ENCODE measurements at places on chromosomes 6 and 20.

DNA sequence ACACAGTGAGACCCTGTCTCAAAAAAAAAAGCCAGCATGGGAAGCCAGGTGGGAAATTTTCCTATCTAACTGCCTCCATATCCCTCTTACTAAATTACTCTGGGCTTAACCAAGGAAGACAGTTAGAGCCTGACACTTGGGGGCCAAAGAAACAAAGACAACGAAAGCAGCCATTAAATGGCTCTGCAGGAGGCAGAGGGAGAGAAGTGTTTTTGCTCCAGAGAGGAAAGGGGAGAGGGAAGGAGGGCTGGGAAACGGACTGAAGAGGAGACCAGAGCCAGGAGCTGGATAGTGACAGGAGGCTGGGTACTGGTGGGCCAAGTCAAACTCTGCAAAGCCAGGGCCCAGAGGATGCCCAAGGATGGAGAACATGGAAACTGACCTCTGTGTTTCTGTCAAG, 10.7 kb upstream of the TGIF2 start:
- no peak for DNase-seq

DNA sequence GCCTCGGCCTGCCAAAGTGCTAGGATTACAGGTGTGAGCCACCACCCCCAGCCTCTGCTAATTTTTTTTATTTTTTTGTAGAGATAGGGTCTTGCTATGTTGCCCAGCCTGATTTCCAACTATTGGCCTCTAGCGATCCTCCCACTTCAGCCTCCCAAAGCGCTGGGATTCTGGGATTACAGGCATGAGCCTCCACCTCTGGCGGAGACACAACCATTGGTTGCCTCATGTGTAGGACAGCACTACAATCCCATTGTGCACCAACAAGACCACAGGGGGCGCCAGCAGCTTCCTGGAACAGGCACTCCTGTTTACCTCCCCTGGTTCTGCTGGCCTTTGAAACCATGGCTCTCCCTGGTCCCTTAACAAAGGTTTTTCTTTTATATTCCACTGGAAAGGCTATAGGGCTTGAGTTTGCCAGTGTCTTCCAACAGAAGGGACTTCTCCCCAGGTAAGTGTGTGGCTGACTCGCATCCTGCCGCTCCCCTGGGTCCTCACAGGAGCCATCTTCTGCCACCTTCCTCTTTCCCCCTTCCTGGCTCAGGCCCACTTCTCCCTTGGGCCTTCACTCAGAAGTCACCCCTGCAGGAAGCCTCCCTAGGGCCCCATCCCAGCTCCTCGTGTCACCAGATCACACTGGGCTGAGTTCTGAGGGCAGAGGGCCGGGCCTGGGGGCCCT, 39.2 kb upstream of the TLDC2 start:
- DNase-seq = no peak

DNA sequence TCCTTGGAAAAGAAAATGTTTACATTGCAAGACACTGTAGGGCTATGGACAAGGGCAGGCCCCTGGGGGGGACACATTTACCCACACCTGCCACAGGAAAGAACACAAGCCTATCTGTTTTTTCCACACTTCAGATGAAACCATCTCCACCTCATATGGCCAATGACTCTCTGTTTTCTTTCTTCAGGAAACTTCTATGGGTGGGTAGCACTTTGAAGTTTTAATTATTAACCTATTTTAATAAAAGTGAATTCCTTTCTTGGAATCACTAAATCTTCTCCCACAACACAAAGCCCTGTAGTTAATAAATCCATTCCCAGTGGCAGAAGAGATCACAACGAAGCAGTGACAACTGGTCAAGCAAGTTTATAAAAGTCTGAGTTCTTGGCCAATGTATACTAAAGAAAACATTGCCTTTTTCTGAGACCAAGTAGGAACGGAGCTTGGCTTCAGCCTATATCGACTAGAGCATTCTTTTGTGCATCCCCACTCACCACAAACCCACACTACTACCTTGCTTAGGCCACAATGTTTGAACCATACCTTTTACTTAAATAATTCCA, 125.1 kb upstream of the CARMIL1 start:
- DNase-seq = no peak

GRCh38 chr6:39295611-39296011, 18.6 kb downstream of the KCNK17 start:
- DNase-seq = no peak

DNA sequence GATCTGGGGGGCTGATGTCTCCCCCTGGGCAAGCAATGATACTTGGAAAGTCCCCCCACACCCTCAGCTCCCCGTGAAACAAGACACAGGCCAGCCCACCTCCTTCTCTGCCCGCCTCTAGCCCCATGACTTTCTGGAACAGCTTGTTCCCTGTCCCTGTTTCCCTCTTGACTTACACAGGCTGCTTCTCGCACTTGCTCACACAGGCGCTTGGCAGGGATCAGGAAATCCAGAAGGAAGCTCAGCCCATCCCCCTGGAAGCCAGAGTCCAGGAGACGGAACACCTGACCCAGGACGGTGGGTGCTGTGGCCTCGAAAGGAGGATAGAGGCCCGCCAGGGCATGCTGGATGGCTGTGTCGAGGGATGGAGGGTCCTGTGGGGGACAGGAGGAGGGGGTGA, 14.8 kb downstream of the KIAA1755 start:
- DNase-seq = no peak

- no peak for DNase-seq
Measured at GRCh38 chr6:86536121-86536520, 401.2 kb upstream of the HTR1E start.

DNA sequence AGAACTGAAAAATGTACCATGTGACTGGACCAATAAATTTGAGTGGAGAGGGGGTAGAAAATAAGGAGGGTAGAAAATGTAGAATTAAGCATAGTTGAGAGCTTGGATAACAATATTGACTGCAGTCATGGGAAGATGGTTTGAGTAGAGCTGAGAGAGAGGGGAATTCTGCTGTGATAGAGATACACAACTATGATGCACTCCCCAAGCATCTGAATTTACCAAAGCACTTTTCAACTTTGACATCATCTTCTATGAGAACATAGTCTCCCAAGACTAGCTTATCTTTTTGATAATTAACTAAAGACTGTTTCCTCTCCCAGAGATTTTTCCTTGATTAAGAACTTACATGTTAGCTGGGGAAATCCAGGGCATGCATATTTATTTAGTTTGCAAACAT, 103.1 kb downstream of the TNFRSF21 start:
- DNase-seq = no peak

DNA sequence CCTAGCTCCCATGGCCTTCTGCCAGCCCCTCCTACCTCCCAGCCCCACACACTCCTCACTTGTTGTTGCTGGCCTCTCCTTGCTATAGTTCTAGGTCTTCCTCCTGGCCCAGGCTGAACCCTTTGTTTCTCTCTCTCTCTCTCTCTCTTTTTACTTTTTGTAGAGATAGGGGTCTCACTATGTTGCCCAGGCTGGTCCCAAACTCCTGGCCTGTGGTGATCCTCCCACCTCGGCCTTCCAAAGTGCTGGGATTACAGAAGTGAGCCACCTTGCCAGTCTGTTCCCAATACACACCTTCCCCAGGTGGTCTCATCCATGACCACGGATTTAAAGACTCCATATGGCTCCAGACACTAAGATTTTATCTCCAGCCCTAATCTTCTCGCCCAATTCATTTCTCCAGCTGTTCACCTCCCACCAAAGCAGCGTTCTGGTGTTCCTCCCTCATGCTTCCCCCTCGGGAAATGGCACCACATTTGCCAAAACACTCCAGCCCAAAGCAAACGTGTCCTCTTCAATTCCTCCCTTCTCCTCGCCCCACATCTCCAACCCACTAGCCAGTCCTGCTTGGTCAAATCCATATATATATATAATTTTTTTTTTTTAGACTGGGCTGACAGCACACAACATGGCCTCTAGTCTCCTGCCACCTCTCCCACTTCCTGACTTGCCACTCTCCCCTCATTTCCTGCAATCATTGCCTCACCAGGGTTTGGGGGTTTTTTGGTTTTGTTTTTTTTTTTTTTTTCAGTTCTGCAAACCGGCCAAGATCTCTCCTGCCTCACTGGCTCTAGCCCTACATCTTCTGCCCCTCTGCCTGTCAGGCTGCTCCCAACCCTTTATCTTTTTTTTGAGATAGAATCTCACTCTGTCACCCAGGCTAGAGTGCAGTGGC, 104.4 kb downstream of the NCR2 start:
- peak; percentile 58 for DNase-seq

DNA sequence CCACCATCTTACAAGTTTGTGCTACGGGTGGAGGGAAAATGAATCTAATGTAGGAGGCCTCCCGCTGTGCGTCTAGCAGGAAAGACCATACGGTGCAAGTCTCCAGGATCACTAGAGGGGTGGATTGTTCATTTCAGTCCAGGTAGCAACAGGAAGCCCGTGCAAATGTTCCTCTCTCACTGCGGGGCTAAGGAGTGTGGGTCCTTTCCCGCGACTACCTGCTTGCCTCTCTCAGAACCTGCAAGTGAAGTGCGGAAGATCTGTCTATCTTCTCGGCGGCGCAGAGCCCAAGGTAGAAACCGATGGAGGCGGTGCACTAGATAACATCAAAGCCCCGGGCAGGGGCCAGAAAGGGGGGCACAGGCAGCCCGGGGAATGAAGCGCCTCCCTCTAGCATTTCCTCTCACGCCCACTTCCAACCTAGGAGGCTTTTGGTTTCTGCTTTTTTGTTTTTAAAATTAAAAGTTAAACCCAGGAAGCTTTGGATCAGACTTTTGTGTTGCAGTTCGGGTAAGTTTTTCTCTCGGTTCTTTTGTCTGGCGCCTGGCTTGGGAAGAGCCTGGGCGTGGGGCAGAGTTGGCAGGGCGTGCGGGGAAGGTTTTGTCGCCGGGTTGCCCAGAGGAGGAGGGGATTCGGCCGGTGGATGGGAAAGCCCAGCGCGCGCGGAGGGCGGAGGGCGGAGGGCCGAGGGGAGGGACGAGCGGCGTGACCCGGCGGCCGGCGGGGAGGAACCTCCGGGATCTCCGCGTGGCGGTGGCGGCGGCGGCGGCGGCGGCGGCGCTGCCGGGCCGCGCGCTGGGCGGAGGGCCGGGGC, 3.5 kb upstream of the HIVEP1 start:
- peak; percentile 55 for DNase-seq

GRCh38 chr20:53253668-53254067, 281.5 kb downstream of the TSHZ2 start:
- DNase-seq = no peak

DNA sequence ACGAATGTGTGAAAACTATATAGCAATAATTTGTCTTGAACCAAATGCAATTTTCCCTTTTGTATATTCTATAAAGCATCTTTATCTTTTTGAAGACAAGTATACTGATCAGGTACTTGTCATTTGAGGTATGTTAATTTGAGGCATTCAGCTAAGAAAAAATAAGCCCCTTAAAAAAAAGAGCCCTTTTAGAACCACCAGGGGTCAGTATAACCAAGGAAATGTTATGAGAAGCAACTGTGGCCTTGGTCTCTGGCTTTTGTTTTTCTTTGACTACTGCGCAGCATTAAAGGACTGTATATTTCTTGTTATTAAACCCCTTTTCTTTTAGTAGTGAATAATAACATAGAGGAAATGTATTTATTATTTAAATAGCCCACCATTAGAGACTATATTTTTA, 43.1 kb downstream of the CD109 start:
- no peak for DNase-seq

DNA sequence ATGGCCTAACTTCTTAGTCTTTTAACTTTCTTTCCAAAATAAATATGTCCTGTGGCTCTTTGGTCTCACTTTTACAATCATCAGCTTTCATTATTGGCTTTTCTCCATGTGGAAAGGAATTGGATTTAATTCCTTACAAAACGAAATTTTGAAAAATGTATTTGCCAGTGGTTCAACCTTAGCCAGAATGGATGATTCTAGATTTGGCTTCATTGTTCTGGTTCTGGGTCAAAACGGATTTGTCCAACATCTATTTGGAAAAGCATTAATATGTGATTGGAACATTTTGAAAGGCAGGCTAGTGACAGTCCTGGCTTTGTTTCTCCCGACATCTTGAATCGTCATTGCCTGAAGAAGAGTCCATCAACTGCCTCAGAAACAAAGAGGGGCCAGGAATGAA, 59.2 kb downstream of the TENT5A start:
- no peak for DNase-seq
